PC-3 (cell line): ENCODE measurements at places on chromosomes 11 and 22.

- peak overlapping the region; percentile 37 for H3K4me3 ChIP-seq
- DNase-seq, result peak; percentile 92
- H3K27me3 ChIP-seq, result no peaks in the 10 kb centered on the region
- peaks cover 91% of the 10 kb centered on the region for H3K4me1 ChIP-seq
Measured at GRCh38 chr11:86740628-86741483, 59.5 kb upstream of the PRSS23 start.

DNA sequence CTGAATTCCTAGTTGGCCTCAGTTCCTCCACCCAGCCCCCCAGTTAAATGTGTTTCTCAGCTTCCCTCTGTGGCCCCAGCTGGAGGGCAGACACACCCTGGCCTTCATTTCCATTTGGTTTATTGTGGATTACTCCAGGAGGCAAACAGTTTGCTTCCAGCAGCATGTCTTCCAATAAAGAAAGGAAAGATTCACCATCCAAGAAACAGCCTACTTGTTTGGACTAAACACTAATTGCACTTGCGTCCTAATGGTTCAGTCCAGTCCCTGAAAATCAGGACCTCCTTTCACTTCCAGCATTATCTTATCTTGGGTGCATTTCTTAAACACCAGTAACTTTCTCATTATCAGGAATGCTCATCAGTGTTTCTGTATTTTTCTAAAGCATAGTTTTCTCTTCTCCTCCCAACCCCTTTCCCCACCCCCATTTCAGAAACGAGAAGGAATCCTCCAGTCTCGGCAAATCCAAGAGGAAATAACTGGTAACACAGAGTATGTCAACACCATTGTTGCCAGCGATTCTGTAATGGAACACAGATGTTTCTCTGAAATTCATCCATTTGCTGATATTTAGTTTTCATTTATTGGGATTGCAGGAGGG, 130.9 kb downstream of the PARVA start:
- no peak overlapping the region for H3K4me3 ChIP-seq
- H3K4me1 ChIP-seq, result peaks cover 1% of the 10 kb centered on the region; the same call in 1 of the 2 replicates
- no peak for DNase-seq
- no peak overlapping the region for H3K27ac ChIP-seq
- no peaks in the 10 kb centered on the region for H3K27me3 ChIP-seq

DNA sequence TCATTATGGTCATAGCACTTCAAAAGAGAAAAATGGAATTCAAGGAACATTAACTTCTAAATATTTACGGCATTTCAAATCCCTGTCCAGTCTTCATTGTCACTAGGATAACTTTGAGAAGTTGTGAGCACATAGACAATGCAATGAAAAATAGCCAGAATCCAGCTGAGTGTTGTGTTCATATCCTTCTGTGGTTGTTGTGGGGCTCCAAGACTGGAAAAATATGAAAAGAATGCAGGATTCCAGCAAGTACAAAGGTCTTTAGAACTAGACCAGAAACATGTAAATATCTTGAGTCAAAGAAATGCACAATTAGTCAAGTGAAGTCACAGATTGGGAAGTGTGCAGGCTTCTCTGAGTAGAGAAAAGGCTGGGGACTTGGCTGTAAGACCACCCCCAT, 68.7 kb downstream of the WT1 start:
- no peak for DNase-seq
- no peaks in the 10 kb centered on the region for H3K4me1 ChIP-seq
- H3K27ac ChIP-seq, result no peak overlapping the region
- no peaks in the 10 kb centered on the region for H3K36me3 ChIP-seq

- H3K27me3 ChIP-seq, result no peaks in the 10 kb centered on the region
- H3K27ac ChIP-seq, result no peak overlapping the region
- no peaks in the 10 kb centered on the region for H3K36me3 ChIP-seq
- peaks cover 26% of the 10 kb centered on the region for H3K4me1 ChIP-seq
- DNase-seq, result no peak
Measured at GRCh38 chr11:8232849-8233606, 30.6 kb downstream of the LMO1 start.

GRCh38 chr11:82757660-82758357, 24.1 kb upstream of the FAM181B start:
- no peaks in the 10 kb centered on the region for H3K4me1 ChIP-seq
- no peaks in the 10 kb centered on the region for H3K36me3 ChIP-seq
- H3K27ac ChIP-seq, result no peak overlapping the region
- peaks cover 67% of the 10 kb centered on the region for H3K27me3 ChIP-seq

DNA sequence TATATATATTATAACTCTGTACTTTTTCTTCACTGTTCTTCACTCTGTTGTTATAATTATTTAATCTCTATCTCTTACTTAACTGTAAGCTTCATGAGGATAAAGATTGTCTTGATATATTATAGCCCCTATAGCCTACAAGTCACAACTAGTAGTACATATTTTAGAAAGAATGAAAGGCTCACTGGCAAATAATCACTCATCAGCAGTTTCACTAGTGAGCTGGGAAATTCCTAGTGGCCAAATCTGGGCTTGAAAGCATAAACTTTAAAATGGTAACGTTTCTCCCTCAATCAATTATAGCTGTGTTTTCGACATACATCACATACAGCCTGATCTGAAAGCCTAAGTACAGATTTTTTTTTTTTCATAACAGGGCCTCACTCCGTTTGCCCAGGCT, 42.5 kb downstream of the CTSC start:
- no peak for DNase-seq
- H3K36me3 ChIP-seq, result peaks cover 49% of the 10 kb centered on the region
- peaks cover 15% of the 10 kb centered on the region for H3K4me1 ChIP-seq
- no peak overlapping the region for H3K4me3 ChIP-seq

- H3K4me3 ChIP-seq, result no peak overlapping the region
- no peaks in the 10 kb centered on the region for H3K27me3 ChIP-seq
Measured at GRCh38 chr22:39278040-39278439, 33.3 kb upstream of the PDGFB start.

DNA sequence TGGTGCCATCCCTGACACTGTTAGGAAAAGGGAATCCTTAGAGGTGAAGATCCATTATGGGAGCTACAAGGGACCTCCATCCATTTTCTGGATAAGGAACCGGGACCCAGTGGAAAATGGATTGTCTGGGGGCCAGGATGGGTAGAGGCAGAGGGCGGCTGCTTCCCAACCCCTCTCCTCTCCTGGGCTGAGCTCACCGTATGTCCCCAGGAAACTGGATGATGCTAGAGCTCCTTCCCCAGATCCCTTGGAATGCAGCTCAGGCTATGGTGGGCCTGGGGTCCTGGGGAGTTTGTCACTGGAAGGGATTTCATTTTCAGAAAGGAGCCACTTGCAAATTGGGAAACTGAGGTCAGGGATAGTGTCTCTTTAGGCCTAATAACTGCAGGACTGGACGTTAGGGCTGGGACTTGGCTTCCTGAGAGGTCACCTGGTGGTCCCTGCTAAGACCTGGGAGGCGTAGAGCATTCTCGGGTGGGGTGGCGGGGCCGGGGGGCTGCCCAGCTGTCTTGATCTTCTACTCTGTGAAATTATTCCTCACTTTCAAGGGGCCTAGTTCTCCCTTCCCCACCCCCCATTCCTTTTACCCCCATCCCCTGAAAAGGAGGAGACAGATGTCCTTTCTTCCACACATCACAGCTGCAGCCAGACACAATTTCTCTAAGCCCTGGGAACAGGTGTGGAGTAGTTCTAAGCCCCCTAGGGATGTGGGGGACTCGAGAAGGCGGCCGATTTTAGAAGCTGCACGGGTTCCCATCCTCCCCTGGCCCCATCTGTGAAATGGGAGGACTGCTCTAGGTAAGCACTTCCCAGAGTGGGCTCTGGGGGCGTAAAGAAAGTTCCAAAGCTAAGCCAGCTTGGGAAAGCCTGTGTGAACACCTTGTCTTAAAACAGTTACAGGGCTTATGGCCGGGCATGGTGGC, 99.8 kb downstream of the PKNOX2 start:
- H3K4me1 ChIP-seq, result no peaks in the 10 kb centered on the region
- H3K4me3 ChIP-seq, result no peak overlapping the region
- no peaks in the 10 kb centered on the region for H3K36me3 ChIP-seq
- peaks cover 94% of the 10 kb centered on the region for H3K27me3 ChIP-seq
- H3K27ac ChIP-seq, result no peak overlapping the region
- no peak for DNase-seq

DNA sequence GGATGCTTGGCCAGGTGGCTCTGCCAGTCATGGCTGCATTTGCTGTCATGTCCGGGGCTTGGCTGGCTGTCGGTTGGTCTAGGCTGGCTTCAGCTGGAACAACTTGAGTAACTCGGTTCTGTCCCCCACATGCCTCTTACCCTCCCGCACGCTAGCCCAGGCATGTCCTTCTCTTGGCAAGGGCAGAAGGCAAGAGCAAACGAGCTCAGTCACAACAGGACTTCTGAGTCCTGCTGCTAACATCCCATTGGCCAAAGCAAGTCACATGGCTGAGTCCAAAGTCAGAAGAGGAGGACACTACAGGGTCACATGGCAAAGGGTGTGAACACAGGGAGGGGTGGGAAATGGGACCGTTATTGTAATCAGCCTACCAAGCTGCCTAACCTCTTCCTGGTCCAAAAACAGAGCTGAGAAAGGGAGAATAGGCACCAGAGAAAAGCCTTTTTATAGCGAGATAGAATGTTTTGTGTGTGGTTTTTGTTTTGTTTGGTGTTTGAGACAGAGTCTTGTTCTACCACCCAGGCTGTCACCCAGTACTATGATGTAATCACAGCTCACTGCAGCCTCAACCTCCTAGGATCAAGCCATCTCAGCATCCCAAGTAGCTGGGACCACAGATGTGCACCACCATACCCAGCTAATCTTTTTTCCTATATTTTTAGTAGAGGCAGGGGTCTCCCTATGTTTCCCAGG, 81.9 kb downstream of the MN1 start:
- H3K4me3 ChIP-seq, result no peak overlapping the region
- 0 out of 2 replicates have a peak overlapping the region, but pooled peaks have one; percentile 73 for H3K27ac ChIP-seq
- no peaks in the 10 kb centered on the region for H3K36me3 ChIP-seq
- no peak for DNase-seq
- no peaks in the 10 kb centered on the region for H3K27me3 ChIP-seq

GRCh38 chr11:15968461-15969130, 387.8 kb downstream of the SOX6 start:
- no peak overlapping the region for H3K4me3 ChIP-seq
- H3K27ac ChIP-seq, result no peak overlapping the region
- H3K4me1 ChIP-seq, result peaks cover 8% of the 10 kb centered on the region
- DNase-seq, result no peak

DNA sequence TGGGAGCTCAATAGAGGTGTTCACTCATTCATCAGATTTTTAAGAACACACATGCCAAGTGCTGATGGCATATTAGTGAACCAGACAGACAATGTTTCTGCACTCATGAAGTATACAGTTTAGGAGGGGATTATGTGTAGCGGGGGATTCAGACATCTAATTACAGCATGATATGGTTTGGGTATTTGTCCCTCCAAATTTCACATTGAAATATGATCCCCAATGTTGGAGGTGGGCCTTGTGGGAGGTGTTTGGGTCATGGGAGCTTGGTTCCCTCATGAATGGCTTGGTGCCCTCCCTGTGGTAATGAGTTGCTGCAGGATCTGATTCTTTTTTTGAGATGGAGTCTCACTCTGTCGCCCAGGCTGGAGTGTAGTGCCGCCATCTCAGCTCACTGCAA, 8.9 kb upstream of the RAB3IL1 start:
- no peaks in the 10 kb centered on the region for H3K27me3 ChIP-seq
- H3K27ac ChIP-seq, result no peak overlapping the region
- H3K36me3 ChIP-seq, result no peaks in the 10 kb centered on the region
- no peak overlapping the region for H3K4me3 ChIP-seq
- no peak for DNase-seq

DNA sequence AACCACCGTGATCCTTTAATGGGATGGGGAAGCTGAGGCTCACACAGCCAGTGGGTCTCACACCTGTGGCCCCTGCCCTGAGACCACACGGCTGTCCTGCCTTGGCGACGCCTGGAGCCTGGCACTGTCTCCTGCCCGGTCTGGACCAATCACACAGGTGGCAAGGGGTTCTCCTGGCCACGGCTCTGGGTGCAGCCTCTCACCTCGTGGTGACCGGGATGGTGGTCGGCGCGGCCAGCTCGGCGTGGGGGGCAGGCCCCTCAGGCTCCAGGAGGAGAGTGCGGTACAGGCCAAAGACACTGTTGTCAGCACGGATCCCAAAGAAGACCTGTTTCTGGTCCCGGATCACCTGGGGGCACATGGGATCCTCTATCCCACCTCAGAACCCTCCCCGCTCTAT, 8.7 kb downstream of the ANO9 start:
- H3K27me3 ChIP-seq, result no peaks in the 10 kb centered on the region
- no peaks in the 10 kb centered on the region for H3K4me1 ChIP-seq
- H3K36me3 ChIP-seq, result no peaks in the 10 kb centered on the region
- no peak overlapping the region for H3K27ac ChIP-seq
- no peak for DNase-seq

GRCh38 chr22:47309476-47309875, 547.0 kb downstream of the TBC1D22A start:
- peak overlapping the region; percentile 77 for H3K27ac ChIP-seq

DNA sequence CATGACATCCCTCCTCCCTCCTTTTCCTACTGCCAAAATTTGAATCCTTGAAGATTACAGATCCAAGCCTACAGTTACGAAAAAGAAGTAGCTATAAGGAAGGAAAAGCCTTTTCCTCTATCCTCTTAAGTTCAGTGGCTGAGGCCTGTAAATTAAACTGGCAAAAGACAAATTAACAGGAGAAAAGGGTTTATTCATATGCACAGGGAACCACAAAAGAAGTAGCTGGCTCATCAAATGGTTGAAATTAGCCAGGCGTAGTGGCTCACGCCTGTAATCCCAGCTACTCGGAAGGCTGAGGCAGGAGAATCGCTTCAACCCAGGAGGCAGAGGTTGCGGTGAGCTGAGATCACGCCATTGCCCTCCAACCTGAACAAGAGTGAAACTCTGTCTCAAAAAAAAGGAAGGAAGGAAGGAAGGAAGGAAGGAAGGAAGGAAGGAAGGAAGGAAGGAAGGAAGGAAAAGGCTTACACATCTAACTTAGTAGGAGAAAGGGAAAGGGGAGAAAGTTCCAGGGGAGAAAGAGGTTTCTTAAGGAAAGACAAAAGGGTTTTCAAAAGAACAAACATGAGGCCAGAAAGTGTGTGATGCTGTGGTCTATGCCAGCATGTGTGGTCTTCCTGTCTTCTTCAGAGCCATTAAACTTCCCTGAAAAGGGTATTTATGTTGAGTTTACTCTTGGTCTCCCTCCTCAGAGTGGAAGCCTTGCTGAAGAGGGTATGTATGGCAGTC, 5.1 kb upstream of the SMPD1 start:
- H3K4me1 ChIP-seq, result peaks cover 6% of the 10 kb centered on the region
- H3K27ac ChIP-seq, result no peak overlapping the region
- H3K4me3 ChIP-seq, result no peak overlapping the region
- no peaks in the 10 kb centered on the region for H3K27me3 ChIP-seq
- H3K36me3 ChIP-seq, result no peaks in the 10 kb centered on the region

- DNase-seq, result peak; percentile 4
- H3K4me3 ChIP-seq, result no peak overlapping the region
- no peaks in the 10 kb centered on the region for H3K36me3 ChIP-seq
- H3K27me3 ChIP-seq, result no peaks in the 10 kb centered on the region
Measured at GRCh38 chr11:15662285-15662684, 547.6 kb downstream of the INSC start.
